ENCODE measurements at places on chromosomes 1 and 21.

GRCh38 chr1:108075055-108075454, 110.1 kb upstream of the VAV3 start:
- peak; percentile 69 for DNase-seq

GRCh38 chr1:56993475-56993874, 27.7 kb upstream of the C8B start:
- no peak for DNase-seq

DNA sequence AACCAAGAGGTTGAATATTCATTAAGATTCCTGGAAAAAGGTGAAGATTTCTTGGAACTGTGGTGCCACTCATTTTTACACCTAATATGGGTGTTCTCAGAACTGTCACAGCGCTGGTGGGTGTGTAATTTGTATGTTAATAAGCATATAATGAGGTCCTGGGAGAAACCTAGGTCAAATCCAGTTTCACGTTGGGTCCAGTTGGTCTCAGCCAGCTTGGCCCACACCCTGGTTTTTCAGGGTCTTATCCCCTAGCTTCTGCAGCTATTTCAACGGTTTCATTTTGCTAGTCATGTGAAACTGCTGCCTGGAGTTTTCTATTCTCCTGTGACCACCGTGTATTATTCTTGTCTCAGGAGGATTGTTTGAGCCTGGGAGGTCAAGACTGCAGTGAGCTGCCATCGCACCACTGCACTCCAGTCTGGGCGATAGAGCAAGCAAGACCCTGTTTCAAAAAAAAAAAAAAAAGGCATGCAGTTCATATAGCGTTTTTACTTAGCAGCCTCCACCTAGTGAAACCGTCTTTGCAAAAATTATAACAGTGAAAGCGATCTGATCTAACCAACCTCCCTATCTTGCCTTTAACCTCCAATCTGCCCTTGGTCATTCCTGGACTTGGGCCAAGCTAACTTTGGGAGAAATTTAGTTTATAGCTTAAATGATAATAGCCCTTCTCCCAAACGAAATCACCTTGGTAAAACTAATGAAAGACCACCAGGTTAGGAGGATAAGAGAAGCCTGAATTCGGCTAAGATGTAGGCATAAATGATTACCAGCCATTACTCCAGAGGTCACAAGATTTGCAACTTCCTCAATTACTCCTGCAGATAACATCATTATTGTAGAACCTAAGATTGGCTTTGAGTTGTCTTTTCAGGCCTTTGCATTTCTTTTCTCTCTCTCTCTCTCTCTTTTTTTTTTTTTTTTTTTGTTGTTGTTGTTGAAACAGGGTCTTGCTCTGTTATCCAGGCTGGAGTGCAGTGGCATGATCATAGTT, 44.0 kb downstream of the PTAFR start:
- DNase-seq: peak; percentile 45

- no peak for DNase-seq
Measured at GRCh38 chr1:232980355-232980978, 30.1 kb downstream of the NTPCR start.

- no peak for DNase-seq
Measured at GRCh38 chr21:37398697-37399096, 32.1 kb downstream of the DYRK1A start.

DNA sequence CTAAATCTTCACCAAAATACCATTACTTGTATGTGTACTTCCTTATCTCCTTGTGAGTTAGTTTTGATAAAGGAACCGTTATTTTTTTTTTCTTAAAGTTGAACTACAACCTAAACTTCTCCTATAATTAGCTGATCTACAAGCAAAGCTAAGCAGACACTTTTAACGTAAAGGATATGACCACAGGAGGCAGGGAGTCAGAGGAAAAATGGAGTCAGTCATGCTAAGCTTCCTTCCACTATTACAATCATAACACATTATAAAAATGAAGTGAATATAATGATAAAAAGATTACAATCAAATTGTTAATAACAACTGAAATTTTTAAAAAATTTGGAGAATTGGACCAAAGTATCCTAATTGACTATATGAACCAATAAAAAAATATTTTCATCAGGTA, 892.6 kb downstream of the KCNT2 start:
- DNase-seq: no peak

GRCh38 chr1:7956218-7957032, 5.1 kb upstream of the PARK7 start:
- DNase-seq: no peak

- no peak for DNase-seq
Measured at GRCh38 chr1:30039354-30040080, 683.9 kb downstream of the MATN1 start.

DNA sequence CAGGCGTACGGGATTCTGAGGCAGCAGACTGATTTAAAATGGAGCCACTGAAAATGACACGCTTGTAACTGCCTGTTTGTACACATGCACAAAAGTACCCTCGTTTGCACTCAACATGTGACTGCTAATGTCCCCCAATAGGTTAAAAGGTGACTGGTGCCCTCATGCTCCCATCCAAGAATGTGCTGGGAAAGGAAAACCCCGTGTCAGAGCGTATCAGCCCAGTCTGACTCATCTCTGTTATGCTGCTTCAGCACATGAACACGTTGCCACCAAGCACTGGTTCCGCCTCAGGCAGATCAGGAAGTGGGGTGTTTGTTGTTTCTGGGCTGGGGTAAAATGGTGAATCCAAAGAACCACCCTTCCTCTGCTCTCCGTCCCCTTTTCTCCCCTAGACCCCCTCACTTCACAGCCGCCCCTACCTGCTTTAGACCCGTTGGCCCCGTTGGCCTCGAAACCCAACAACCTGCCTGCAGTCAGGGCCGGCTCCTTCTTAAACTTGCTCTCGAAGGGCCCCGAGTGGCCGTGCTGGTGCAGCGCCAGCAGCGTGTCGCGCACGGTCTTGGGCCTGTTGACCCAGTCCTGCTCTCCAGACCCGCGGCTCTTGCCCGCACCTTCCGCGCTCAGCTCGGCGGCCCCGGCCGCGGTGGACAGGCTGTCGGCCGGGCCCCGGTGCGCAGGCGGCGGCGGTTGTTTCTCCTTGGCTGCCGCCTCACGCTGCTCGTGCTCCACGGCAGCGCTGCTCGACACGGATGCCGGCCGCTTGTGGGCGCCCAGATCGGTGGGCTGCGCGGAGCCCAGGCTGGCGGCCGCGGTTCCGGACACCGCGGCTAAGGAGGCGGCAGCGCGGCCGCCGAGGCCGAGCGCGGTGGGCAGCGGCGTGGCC, 1.7 kb downstream of the IRF2BP2 start:
- DNase-seq: peak; percentile 92

DNA sequence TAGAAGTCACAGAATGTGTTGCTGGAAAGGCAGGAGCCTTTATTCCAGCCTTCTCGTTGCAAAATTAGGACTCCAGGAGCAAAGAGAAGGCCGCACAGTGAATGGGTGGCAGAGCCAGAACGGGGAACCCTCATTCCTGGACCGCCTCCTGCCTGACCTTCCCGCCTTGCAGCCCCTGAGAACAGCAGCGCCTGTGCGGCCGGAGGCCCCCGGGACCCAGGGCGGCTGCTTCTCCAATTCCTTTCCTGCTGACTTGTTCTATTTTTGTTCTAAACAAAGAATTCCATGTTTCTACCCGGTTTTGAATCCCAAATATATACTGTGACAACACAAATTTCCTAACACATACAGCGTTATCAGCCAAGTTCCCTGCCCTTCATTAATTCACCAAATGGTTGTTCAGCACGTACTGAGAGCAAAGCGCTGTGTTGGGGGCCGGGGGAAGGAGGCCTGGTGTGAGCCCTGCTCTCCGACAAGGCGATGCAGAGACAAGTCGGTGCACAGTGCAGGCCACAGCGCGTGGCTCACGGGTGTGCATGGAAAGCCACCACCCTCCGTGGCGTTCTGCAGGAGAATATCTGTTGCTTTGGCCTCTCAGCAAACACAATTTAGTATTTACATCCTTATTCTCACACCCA, 31.9 kb upstream of the COL6A2 start:
- DNase-seq: no peak

DNA sequence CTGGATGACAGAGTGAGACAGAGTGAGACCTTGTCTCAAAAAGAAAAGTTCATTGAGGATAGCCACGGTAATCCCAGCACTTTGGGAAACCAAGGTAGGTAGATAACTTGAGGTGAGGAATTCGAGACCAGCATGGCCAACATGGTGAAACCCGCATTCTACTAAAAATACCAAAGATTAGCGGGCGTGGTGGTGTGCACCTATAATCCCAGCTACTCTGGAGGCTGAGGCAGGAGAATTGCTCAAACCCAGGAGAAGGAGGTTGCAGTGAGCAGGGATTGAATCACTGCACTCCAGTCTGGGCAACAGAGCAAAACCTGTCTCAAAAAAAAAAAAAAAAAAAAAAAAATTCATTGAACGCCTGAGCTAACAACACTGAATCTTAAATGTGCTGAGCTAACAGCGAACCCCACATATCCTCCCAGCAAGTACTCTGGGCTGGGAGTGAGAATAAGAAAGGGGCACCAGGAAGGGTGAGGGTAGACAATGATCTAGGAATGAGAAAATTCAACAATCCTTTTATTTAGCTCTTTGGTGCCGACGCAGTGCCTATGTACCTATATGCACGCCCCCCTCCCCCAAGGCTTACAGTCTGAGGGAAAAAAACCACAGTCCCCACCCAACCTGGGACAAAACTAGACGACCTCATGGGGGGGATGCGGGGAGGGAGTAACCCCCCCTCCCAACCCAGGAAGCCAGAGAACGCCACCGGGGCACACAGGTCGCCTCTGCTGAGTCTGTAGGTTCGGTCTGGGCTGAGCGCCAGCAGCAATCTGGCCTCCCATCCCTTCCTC, 1.4 kb upstream of the CACNA1S start:
- no peak for DNase-seq

- peak; percentile 69 for DNase-seq
Measured at GRCh38 chr1:15304708-15305467, 57.9 kb downstream of the FHAD1 start.

DNA sequence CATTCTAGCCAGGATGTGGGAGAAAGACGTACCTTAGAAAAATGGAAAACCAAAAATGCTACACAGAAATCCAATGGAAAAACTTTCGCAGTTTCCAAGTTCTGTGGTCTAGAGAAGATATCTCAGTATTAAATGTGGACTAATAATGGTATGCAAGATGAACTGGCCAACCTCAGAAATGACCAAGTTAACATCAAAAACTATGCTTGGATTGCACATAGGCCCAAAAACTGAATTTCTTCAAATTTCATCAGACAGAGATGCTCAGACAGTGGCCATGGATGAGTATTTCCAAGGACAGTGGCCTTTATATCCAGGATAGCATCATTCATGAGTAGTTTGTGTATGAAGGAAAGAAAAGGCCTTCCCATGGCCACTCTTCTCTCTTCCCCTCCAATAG, 132.2 kb downstream of the TIAM1 start:
- DNase-seq: no peak

GRCh38 chr21:34029743-34030528, 43.4 kb upstream of the MRPS6 start:
- DNase-seq: peak; percentile 33

DNA sequence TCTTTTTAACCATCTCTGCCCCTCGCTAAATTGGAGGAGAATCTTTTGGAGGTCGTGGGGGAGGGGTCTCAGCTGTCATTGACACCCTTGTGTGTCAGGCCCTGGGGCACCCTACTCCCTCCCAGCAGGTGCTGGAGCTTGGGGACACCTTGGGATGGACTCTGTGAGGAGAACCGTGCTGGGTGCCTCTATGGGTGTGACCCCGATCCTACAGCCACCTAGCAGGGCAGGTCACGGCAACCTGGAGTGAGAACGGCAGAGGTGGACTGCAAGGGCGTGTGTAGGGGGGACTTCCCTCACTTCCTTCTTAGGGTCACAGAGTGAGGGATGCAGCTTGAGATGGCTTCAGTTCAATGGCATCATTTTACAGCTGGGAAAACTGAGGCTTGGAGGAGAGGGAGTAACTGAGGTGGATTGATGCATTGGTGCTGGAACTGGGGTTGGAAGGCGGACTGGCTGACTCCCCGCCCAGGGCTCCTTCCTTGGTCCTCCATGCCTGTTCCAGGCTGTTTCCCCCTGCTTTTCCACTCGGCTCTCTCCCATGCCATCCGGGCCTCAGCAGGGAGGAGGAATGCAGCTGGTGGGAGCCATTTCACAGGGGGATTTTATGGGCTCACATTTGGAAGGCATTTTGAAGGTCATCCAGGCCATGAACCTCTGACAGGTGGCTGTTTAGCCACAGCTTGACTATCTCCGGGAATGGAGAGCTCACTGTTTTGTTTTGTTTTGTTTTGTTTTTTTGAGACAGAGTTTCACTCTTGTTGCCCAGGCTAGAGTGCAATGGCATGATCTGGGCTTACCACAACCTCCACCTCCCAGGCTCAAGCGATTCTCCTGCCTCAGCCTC, 18.8 kb upstream of the ARHGEF10L start:
- DNase-seq: no peak

DNA sequence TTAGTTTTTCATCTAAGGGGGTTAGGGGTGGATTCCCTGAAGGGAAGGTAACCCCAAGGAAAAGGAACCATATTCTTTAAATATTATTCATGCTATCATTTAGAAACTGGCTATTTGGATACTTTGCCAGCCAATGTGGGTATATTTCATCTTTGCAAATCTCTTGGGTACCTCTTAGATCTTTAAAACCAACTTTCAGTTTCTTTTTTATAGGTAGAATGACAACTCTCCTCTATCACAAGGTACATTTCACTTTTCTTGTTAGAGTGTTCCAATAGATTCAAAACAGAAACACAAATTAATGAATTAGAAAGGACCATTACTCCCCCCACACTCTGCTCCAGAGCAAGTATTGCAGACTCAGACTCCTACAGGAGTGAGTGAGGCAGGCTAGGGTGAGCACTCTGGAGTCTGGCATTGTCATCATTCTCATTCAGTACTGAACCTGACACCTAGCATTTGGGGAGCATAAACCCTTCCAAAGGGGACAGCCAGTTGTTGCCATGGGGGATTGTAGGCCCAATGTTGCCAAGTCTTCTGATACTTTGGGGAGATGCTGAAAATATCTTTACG, 43.0 kb downstream of the MACO1 start:
- DNase-seq: no peak

DNA sequence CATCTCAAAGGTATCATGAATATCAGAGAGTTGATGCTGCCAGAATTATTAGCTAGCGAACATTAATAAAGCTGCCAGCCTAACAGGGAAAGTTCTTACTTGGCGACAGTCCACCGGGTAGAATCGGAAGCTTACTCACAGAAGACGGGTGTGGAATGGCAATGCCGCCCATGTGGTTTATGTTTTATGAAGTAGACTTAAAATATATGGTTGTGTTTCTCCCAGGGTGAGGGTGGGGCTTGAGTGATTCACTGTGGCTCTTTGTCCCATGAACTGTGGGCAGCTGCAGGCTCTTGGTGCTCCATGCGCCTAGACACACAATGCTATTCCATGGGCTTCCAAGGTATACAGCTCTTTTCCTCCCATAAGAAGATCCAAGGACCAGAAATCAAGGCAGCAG, 162.7 kb downstream of the PIGK start:
- DNase-seq: no peak
